ENCODE measurements at places on chromosomes 12 and 14.

DNA sequence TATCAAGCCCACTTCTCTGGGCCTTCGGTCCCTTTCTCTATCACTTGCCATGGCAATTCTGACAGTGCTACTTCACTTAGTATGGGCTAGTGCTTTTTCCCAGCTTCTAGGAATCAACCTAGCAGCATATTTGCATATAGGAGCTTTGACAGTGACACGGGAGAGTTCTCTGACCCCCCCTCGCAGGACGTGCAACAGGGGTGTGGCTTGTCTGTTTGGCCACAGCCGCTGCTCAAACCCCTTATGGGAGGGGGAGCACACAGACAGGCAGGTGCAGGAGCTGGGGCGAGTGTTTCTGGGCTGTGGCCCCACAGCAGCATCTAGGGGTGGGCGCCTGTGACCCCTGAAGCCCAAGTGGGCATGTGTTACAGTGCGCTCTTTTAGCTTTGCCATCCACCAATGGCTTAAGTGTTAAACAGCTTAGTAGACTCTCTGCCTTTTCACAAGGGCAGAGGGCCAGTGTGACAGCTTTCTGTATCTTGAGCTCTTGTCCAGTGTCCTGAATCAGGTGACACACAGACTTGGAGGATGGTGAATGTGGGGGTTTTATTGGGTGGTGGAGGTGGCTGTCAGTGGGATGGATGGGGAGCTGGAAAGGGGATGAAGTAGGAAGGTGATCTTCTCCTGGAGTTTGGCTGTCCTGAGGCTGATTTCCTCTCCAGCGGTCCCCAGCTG, 229.3 kb downstream of the PCNX1 start:
- DNase-seq: no peak

DNA sequence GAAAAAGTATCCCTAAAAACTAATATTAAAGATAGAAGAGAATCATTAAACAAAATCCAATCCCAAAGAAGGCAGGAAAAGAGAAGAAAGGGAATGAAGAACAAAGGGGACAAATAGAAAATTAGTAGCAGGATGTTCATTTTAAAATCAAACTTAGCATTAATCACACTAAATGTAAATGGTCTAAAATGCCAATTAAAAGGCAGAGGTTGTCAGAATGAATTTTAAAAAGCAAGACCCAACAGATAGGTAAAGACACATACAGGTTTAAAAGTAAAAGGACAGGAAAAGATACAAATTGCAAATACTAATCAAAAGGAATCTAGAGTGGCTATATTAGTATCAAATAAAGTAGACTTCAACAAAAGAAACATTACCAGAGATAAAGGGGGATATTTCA, 12.5 kb downstream of the DDHD1 start:
- no peak for DNase-seq

GRCh38 chr12:15205341-15206010, 15.7 kb downstream of the RERG start:
- no peak for DNase-seq

GRCh38 chr14:78398216-78398615, 228.0 kb downstream of the NRXN3 start:
- no peak for DNase-seq

GRCh38 chr12:77995436-77996167, 164.9 kb downstream of the NAV3 start:
- no peak for DNase-seq

DNA sequence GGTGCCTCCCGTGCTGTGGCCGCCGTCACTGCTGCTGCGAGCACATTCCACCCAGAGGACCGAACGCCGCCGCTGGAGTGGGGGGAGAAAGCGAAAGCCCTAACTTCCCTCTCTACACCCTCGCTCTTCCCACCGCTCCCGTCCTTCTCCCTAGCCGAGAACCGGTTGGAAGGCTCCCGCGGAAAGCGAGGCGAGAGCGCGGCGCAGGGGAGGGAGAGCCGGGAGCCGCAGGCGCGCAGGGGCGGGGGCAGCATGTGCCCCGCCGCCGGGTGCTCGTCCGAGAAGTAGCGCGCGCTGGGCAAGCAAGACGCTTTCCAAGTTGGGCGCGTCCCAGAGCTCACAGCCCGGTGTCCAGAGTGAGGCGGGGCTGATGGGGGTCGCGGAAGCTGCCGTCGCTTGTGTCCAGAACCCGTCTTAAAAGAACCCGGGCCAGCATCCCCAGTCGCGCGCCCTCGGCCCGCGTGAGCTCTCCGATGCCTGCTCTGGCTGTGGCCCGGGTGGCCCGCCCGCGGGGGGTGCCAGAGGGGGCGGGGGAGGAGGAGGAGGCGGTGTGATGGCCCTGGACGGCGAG, at the start of gene TRHDE:
TSS of gene TRHDE (plus strand) at position 280 of the 571 bp plus-strand sequence. CDS start at position 554, 274 bp downstream.
- no peak for DNase-seq

DNA sequence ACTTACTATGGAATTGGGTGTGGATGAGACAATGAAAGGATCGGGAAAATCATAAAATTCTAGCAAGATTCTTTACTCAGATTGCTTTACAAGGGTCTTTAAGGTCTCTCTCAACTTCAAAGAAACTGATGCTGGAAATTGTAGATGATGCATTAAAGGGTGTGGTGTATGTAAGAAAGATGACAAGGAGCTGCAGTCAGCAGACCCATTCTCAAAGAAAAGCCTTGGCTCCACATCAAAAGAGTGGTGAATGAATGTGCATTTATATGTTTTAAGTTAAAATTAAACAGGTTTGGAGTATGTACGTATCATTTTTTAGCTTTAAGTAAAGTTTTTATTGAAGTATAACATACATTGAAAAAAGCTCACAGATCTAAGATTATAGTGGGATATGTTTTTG, 194.5 kb downstream of the C12orf75 start:
- DNase-seq: no peak

DNA sequence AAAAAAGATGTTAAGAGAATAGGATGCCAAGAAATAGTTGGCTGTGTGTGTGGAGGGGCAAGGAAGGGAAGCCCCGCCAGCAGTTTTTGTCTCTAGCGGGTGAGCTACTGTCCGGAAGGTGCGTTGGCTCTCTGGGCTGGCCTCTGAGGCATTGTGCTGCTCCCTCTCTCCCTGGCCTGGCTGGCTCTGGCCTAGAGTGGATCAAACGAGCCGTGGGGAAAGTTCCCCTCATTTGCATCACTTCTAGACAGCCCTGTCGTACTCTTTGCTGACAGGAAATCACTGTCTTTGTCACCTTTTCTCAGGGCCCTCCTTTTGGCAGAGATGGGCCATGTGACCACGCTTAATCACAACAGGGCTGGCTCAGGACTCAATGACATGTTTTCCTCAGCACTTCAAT, 236.1 kb upstream of the NPAS3 start:
- no peak for DNase-seq

DNA sequence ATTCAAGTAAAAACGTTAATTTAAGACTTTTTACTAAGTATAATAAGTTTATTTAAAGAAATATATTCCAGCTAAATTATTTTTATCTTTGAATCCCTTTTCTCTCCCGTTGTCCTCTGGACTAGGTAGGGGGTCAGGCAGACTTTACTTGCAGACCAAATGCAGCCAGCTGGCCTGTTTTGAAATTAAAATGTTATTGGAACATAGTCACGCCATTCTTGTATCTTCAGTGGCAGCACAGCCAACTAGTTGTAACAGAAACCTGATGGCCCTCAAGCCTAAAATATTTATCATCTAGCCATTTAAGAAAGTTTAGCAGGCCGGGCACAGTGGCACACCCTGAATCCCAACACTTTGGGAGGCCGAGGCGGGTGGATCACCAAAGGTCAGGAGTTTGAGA, 52.7 kb downstream of the BCAT1 start:
- DNase-seq: no peak

- DNase-seq: no peak
Observed at GRCh38 chr12:114396869-114397719, 8.8 kb downstream of the TBX5 start.

GRCh38 chr14:67815573-67816225, 691 bp downstream of the ZFYVE26 start:
- no peak for DNase-seq

- no peak for DNase-seq
Observed at GRCh38 chr12:31031951-31032335, 41.7 kb upstream of the DDX11 start.

DNA sequence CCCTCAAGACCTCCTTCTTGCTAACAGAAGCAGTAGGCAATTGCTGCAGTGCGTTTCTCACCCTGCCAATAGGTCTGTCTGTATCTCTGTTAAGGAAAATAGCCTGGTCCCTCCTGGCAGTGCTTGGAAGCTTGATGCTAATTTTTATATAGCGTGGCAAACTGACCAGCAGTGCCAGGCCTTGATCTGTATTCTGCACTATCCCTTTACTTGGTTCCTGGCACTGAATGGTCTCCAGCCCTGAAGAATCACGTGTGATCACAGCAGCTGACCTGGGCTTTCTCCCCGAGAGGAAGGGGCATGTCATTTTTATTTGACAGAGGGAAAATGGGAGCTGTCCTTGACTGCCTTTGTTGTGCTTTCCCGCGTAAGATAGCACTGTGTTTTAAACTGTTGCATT, 48.7 kb upstream of the TRAF3 start:
- DNase-seq: no peak

GRCh38 chr12:91017511-91018263, 12.9 kb upstream of the EPYC start:
- DNase-seq: no peak

GRCh38 chr12:84058136-84058535, 854.5 kb downstream of the SLC6A15 start:
- DNase-seq: no peak

GRCh38 chr12:123358035-123358434, 6.6 kb downstream of the SBNO1 start:
- no peak for DNase-seq

DNA sequence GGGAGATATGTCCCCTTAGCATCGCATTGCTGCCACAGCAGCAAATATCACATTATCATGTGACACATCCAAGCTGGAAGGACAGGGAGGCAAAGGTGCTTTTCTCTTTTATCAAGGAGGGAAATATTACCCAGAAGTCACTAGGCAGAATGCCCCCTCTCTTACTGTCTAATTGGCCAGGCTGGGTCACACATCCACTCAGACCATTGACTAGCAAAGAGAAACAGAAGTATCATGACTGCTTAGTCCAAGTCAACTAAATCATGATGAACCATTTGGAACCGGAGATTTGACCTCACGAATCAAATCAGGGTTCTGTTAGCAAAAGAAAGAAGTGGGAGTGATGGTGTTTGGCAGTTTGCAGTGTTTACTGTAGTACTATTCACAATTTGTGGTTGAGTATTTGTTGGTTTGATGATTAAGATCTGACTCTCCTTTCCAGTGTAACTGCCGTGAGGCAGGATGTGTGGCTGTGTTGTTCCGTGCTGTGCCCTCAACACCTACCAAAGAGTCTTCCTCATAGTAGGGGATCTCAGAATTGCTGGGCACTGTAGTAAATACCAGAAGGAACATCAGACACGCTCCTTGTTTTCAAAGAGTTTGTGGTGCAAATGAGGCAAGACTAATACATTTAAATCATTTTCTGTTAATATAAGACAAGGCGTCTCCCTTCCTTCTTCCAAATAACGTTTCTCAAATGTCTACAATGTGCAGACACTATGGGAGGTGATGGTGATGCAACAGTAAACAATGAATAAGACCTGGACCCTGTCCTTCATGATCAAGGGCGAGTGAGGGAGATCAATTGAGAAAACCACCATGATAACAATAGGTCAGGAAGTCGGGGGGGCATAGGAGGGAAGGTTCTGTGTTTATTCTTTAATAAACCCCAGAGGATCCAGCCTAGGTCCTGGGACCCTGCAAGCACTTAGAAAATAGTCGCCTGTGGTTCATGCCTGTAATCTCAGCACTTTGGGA, 194.4 kb upstream of the CRY1 start:
- DNase-seq: no peak

DNA sequence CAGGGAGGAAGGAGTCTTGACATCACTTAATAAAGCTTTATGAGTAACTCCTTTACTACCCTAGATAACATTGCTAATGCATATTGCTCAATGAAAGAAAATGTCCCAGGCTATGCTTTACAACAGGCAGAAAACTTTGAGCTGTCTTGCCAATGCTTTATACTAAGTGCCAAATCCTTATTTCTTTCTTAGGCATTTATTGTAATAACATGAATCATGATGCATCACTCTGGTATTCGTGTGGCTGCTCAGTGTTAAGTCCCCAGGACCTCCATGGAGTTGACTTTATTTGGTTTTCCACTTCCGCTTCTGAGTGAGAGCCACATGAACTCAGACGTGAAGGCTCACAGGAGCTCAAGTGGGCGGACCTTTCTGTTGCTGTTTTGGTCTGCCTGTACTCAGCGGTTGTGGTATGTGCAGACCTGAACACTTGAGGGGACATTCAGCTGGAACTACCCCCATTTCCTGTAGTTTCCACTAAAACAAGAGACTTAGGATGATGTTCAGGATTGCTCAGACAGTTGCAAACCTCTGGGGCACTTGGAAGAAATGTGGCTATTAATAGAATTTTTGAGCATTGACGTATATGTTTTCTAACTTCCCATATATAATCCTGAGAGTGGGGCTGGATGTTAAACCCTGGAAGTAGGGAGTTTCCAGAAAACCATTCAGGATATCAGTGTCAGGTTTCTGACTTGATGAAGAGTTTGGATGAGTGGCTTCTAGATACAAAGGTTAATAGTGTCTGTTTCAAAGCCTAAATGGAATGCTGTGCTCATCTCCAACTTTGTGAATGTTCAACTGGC, 258.6 kb downstream of the MSRB3 start:
- no peak for DNase-seq

All from cortex of kidney (tissue), 1 donor.